CD14-positive monocyte (primary cell): ENCODE measurements at places on chromosomes 7 and 10.

DNA sequence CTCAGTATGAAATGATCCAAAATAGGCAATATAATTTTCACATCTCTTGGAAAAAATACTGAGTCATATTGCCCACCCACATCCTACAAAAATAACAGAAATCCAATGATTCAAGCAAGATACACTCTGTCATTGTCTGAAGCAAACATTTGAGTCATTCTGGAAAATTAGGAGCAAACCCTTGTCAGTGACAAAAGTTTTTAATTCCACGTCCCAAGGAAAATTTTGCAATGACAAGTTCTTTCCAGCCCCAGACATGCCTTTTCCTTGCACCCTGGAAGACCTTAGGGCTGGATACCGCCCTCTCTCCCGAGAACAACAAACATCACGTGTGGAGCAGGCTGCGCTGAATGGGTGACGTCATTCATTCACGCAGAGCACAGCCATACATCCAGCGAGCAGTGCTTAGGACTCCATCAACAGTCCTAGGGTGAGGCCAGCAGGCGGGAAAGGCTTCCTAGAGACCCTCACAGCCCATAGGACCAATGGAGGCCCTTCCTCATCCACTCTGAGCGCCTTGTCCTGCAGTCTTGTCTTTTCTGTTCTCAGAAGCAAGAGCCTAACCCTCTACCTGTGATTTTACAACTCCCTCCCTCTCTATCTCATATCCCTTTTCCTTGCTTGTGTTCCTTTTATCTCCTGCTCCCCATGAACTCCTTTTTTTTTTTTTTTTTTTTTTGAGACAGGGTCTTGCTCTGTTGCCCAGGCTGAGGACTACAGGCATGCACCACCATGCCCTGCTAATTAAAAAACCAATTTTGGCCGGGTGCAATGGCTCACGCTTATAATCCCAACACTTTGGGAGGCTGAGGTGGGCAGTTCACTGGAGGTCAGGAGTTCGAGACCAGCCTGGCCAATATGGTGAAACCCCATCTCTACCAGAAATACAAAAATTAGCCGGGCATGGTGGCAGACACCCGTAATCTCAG is 23.5 kb upstream of the KDM7A start:
- DNase-seq = no peak

DNA sequence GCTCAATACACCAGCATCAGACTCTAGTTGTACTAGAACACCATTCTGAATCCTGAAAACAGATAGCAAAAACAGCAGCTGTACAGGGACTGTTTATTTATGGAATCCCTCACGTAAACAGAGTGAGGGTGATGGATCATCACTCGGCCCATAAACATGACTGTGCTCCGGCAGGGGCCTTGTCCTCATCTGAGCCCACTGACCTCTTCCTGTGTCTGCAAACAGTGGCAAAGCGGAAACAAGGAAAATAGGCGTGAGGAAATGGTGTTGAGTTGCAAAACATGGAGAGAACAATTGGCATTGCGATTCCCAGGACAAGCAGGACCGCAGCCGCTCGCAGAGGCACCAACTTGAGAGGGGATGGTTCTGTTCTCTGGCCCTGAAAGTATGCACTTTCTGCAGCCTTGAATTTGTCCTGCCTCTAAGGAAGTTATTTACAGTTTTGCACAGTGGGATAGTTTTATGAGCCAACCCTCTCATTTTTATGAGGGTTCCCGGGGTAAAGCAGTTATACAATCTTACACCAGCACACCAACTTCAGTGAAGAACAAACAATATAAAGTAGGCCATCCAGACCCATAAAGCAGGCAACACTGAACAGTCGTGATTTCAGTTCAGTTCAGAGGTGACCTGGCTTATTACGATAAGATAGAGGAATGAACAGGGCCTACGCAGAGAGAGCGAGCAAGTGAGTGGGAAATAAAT is 248.0 kb upstream of the FZD8 start:
- no peak for DNase-seq

DNA sequence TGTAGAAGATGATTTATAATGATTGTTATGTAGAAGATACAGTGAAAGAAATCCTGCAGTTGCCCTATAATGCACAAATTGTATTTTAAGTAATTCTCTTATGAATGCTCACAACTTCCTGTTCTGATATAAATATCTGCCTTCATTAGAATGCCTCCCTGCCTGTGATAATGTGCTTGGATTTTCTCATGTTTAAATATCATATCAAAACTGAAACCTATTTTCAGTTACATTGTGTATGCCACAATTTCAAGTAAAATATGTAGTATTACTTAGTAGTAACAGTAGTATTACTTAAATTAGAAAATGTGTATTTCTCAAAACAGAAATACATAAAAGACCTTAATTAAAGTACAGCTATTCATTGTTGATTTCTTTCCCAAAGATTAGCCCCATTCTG is 41.1 kb upstream of the TFEC start:
- DNase-seq = no peak

GRCh38 chr10:79932841-79933379 is 16.0 kb downstream of the SFTPD start:
- DNase-seq = no peak

- DNase-seq = no peak
Measured at GRCh38 chr10:35089611-35090161, 455 bp downstream of the CUL2 start.

- no peak for DNase-seq
Measured at GRCh38 chr7:73739387-73739767, 775 bp upstream of the ABHD11 start.

DNA sequence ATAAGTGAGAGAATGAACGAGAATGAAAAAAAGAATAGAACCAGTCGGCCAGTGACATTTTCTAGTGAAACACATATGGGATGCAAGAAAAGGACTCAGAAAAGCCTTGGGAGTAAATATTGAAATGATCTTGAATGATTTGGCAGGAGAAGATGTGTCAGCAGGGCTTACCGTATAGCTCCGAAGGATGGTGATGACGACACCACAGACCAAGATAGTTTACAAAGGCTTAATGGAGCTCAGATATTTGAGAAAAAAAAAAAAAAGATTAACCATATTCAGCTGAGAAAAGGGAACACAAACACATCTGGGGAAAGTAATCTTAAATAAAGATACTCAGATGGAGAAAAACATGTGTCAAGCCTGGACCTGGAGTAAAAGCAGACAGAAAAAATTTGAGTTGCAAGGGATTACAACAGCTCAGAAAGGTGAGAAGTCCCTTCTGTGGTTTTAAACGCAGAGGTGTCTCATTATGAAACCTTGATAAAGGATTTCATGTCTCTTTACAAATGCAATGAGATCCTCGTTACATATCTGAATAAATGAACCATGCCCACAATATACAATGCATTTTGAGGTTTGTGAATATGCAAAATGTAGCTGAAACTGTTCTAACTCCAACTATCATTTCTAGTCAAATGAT is 36.0 kb downstream of the DNAJB9 start:
- no peak for DNase-seq

GRCh38 chr7:49001610-49002033 is 77.3 kb downstream of the CDC14C start:
- DNase-seq = no peak

GRCh38 chr10:27743877-27744801 is 1.5 kb downstream of the MKX start:
- no peak for DNase-seq

DNA sequence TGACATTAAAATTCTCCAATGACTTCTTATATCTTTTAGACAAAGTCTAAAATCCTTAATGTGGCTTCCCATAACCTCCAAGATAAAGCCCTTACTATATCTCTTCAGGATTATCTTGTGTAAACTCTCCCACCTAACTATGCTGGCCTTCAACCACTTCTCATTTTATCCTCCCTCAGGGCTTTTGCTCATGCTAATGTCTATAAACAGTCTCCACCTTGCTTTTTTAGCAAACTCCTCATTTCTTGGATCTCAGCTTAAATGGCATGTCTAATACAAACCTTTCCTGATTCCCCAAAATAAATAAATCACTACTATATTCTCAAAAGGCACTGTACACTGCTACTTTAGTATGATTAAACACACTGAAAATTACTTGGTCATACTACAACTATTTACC is 181.2 kb downstream of the LRRN3 start:
- no peak for DNase-seq

DNA sequence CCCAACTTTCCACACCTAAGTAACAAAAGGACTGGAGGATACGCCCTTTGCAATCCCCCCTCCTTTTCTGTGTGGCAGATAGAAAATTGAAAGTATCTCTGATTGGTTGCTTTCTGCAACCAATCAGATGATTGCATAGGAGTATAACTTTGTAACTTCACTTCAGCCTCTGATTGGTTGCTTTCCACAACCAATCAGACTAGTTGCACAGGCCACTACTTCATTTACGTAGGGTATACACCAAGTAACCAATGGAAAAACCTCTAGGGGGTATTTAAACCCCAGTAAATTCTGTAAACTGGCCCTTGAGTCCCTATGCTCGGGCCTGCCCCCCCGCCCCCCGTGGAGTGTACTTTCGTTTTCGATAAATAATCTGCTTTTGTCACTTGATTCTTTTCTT is 1080.4 kb downstream of the CNTNAP2 start:
- DNase-seq = no peak

DNA sequence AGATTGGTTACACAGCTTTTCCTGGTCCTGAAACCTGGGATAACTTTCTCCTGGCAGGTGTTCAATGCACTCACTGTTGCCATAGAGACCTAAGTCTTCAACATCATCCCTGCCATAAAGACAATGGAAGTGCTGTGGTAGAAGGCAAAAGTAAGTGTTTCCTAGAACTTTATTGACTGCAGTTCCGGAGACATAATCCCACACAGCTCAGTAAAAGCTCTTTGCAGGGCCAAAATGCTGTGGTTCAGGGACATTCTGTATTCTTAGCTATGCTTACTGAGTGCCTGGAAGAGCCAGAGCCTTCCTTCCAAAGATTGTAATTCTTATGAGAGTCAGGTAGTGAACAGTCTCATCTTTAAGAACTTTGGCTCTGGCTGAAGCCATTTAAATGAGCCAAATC is 5.3 kb downstream of the WIPF3 start:
- no peak for DNase-seq

DNA sequence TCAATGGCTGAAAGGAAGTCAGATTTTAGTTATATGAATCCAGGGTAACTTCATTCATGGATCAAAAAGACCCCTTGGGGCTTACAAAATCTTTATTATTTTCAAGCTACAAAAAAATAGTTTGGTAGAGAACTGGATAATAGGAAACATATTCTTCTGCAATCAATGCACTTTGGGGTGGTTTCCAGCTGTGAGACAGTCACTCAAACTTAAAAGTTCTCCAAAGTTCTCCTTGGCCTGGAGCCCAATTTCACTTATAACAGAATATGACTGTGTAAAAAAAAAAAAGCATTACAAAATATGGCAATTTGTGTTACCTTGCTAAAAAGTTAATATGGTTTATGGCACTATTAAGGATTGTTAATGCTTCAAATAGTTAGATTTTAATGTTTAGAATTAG is 255.5 kb downstream of the AGMO start:
- no peak for DNase-seq

DNA sequence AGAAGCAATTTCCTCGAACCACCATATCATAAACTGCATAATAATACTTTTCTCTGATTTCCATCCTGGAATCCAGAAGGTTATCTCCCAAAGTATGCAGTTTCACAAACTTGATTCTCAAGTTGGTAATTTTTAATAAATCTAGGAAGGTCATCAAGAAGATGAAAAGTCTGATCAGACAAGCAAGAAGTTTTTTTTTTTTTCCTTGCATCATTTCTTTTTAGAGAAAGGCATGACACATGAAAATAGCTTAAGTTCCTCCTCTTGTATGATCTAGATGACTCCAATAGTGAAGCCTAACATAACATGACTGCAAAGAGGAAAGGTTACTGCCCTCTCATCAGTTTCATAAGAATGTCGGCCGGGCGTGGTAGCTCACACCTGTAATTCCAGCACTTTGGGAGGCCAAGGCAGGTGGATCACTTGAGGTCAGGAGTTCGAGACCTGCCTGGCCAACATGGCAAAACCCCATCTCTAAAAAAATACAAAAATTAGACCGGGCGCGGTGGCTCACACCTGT is 22.2 kb downstream of the LAMB1 start:
- no peak for DNase-seq

DNA sequence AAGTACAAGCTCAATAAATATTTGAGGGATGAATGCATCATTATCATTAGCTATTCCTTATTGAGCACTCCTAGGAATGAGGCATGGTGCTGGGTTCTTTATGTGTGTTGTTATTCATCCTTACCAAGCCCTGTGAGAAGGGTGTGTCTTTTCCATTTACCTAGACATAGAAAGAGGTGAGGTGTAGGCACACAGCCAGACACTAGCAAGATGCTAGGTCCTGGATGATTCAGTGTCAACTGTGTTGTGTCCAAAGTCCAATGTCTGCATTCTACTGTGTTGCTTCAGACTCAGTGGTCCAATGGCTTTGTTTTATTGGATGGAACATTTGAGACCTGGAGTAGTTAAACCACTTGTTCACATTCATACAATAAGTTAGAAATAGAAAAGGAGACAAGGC is 605.5 kb downstream of the LRMDA start:
- DNase-seq = no peak

DNA sequence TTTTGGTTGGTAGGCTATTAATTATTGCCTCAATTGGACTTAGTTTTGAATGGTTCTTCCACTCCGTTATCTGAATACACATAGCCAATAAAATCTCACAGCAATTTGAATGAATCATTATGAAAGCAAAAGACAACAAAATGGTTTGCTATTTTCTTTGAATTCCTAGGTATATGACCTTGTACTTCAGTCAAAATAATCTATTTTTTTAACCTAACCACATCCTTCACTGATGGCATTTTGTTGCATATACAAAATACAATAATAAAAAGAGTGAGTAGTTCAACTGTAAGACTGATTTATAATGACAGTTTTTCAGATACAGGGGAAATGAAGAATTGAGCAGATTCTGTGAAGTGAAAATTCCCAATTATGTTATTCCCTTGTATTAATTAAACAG is 433.1 kb downstream of the HTR7 start:
- DNase-seq = no peak

GRCh38 chr10:80896959-80897358 is 359.3 kb downstream of the SH2D4B start:
- DNase-seq = no peak

DNA sequence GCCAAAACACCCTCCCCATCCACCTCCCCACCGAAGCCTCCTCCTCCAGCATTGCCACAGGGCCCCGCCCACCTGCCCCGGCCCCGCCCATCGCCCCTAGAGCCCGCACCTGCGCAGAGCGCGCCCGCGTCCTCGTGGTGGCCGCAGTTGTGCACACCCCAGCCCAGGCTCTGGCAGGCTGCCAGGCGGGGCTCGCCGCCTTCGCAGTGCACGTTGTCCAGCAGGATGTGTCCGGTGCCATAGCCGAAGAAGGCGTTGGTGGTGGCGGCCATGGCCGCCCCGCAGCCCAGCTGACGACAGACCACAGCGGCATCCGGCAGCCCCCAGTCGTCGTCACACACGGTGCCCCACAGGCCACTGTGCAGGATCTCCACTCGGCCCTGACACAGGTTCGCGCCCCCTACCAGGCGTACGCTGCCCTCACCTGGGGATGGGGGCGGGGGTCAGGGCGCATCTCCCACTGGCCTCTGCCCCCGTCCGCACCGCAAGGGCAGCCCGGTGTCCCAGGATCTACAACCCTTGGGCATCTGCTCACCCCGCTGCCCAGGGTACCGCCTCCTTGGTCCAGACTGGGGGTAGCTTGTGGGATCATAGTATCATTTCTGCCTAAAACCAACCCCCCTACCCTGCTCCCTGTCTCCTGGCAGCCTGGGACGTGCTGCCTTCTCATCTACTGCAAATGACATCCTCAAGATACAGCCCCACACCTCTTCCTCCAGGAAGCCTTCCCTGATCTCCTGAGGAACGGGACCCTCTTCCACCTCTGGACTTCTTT is 11.9 kb downstream of the SSC4D start:
- peak; percentile 69 for DNase-seq
